ENCODE measurements at places on chromosomes 1 and 21. TPM values are rescaled to one million over a fixed set of nuclear protein-coding genes. Genes with fewer than 3 reads are reported as not detected.

FCGR1A gene
- total RNA-seq: not detected

ADAM30 gene
- total RNA-seq: not detected

TAGLN2 gene
- total RNA-seq: 285 TPM

CADM3 gene
- total RNA-seq: 186 TPM

C1orf210 gene
- not detected for total RNA-seq

UBASH3A gene
- total RNA-seq: not detected

S100A13 gene
- 202 TPM for total RNA-seq

CLDN17 gene
- total RNA-seq: not detected

HES3 gene
- total RNA-seq: not detected

INSRR gene
- total RNA-seq: not detected

SPRR3 gene
- total RNA-seq: not detected

PTBP2 gene
- total RNA-seq: 6.7 TPM

FALEC gene
- not detected for total RNA-seq

ARPC5 gene
- total RNA-seq: 75.8 TPM

KLF17 gene
- total RNA-seq: not detected

GNPAT gene
- total RNA-seq: 21.4 TPM

PTAFR gene
- not detected for total RNA-seq

ZNF593OS gene
- total RNA-seq: not detected

NBPF3 gene
- total RNA-seq: 8.8 TPM

OPRD1 gene
- total RNA-seq: not detected

ECM1 gene
- 38.7 TPM for total RNA-seq

KCNC4 gene
- total RNA-seq: 4.6 TPM

SRM gene
- total RNA-seq: 84.4 TPM

CRTC2 gene
- total RNA-seq: 7.4 TPM

DEPDC1 gene
- 0.81 TPM for total RNA-seq

CACNA1S gene
- total RNA-seq: not detected

SLC5A3 gene
- 5.8 TPM for total RNA-seq

FCAMR gene
- not detected for total RNA-seq

SMCP gene
- not detected for total RNA-seq

HSPB7 gene
- 0.10 TPM for total RNA-seq

SHISAL2A gene
- not detected for total RNA-seq

SV2A gene
- total RNA-seq: 0.87 TPM

SNAPIN gene
- 48.0 TPM for total RNA-seq

CRP gene
- not detected for total RNA-seq

RGS7 gene
- total RNA-seq: not detected

MYOC gene
- total RNA-seq: 0.10 TPM
